ENCODE measurements at places on chromosomes 2 and 18.

DNA sequence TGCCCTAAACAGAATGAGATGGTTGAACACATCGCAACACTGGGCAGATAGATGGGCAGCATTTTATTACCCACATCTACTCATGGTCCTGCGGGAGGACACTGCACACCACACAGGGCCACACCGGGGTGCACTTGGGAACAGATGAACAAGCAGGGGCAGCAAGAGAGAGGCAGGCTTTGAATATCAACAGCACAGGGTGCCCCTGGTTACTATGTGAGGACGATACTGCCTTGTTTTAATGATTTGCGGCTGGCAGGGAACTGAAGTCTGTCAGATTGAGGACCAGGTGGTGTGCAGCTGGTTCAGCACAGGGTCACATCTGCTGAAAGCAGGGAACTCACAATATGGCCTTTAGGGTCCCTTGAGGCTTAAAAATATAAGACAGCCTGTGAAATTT lies 195.7 kb downstream of the PIEZO2 start:
- no peak for DNase-seq

GRCh38 chr18:12102136-12102842 lies 8.6 kb downstream of the ANKRD62 start:
- DNase-seq: no peak

DNA sequence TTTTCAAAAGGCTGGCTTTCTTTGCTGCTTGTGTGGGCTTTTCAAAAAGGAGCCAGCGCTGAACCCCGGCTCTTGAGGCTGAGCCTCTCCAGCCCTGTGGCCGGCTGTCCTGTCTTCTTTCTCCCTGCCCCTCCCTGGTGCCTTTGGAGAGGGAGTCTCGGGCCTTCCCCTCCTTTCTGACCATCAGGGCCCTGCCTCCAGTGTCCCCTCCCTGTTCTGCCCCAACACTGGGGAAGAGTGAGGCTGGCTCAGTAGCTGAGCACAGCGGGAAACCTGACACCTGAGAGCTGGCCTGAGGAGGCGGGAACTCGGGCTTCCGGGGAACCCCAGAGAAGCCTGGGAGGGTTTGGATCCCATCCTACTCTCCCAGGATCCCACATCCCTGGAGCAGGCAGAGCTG lies 232.1 kb downstream of the LOXHD1 start:
- DNase-seq: no peak

- DNase-seq: no peak
These were observed 13.2 kb downstream of the SNORC start for GRCh38 chr2:232883116-232883721.

- DNase-seq: no peak
These were observed at the start of gene EFEMP1 for GRCh38 chr2:55923091-55923981. EFEMP1 (minus strand) TSS chr2:55923782; CDS start chr2:55922440, 1,342 bp downstream.

DNA sequence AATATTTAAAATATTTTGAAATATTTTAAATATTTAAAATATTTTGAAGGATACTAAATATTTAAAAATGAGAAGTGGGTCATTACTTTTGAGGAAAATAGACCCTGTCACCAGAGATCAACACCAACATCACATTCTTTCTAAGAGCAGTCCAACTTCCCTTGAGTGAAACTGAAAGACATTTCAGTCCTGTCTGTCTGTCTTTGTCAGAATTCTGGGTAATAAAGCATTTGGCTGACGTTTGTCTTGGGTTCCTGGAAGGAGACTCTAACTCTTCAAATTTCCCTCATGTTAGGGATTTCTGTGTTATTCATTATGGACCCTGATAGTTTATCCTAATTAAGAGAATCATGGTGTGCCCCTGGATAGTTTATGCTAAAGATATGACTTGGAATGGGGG lies 32.8 kb downstream of the TTC21B start:
- DNase-seq: no peak

GRCh38 chr2:60540074-60540473 lies 13.4 kb downstream of the BCL11A start:
- DNase-seq: no peak

DNA sequence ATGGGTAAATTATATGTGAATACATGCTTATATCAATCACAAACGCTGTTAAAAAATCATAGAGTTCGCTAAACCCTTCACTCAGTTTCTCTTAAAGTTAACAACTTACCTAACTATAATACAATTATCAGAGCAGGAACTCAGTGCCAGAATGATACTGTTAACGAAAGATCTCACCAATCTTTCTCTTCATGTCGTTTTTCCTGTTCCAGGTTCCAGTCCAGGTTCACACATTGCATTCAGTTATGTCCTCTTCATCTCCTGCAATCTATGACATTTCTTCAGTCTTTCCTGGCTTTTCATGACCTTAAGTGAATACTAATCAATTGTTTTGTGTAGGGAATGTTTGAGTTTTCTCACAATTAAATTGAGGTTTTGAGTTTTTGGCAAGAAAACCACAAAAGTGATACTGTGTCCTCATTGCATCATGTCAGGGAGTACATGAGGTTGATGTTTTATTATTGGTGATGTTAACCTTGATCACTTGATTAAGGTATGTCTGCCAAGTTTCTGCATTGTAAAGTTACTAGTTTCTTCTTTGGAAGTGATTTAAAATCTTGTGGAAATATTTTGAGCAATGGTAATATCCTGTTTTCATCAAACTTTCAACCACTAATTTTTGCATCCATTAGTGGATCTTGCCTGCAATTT lies 131.9 kb downstream of the ESCO1 start:
- no peak for DNase-seq

- DNase-seq: no peak
These were observed 254.1 kb upstream of the SMIM21 start for GRCh38 chr18:75681538-75682115.

- DNase-seq: no peak
These were observed 9.7 kb downstream of the STK39 start for GRCh38 chr2:168237741-168238140.

DNA sequence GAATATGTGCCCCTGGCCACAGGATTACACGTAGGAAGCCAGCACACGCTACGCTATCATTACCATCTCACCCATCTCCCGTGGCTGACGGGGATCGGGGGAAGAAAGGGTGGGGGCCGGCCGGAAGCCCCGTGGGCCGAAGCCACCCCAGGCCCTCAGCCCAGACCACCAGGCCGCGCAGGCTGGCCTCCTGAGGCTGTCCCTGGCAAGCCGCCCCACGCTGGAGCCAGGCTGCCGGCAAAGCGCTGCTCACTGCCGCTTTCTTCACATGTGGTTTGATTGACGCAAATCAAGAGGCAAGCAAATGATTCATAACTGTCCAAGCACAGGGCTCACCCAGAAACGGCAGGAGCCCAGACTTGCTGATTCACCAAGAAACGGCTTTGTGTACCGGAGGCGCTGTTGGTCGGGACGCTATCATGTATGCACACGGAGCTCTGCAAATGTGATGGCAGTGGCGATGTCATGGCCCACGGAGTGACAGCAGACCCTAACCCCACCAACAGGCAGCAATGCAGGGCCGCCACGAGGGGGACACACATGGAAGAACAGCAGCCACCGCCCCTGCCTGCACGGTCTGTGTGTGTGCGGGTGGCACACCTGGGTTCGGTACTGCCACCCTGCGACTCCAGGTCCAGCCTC lies 125.7 kb downstream of the HDAC4 start:
- no peak for DNase-seq

DNA sequence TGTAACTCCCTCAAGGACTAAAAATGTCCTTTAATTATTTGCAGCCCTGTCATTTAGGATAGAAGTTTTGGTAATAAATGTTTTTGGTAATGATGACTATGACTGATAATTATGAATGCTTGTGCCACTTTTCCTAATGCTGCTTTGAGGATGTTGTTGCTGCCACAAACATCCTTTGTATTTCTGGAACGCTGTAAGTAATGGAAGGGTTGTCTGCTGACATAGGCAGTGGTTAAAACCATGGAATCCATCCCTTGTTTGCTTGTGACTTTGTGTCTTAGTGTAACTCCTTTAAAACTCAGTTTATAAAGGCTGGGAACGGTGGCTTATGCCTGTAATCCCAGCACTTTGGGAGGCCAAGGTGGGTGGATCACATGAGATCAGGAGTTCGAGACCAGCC lies 19.8 kb upstream of the LPIN2 start:
- DNase-seq: no peak

GRCh38 chr2:230525682-230526081 lies 109.7 kb downstream of the SP100 start:
- DNase-seq: no peak

DNA sequence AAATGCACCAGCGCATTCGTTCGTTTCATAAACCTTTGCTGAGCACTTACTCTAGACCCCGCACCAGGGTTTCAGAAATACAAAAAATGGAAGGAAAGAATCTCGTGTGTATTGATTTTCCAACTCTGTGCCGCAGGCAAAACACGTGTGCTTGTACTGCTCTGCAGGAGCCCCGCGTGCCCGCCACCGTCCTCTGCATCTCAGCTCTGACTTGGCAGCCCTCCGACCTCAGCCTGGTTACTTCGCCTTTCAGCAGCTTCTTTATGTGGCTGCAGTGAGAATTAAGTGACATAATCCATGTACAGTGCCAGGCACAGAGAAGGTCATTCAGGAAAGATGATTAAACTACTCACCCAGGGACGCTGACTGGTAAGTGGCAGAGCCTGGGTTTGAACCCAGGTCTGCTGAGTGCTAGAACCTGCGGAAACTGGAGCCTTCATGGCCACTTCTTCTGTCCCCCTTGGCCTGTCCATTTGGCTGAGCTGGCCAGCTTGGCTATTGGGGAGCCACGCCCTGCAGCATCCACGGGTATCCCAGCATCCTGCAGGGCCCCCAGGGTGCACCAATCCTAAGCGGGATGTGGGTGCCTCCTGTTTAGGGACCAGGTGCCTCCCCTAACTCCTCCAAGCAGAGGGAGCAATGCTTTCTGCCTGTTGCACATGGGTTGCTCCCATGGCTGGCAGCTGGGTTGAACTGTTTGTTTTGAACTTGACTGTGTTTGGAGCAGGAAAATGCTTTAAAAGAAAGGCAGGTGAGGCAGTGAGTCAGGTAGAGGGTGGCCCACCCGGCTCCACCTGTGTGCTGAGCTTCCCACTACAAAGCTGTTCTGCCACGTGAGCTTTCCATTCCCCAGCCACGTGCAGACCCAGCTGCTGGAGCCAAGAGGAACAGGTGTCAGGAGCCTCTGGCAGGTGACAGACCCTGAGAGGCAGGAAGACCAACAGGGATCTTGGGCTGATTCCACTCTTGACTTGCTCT lies 34.3 kb downstream of the INHBB start:
- DNase-seq: no peak

- DNase-seq: no peak
These were observed 20.0 kb downstream of the AQP12A start for GRCh38 chr2:240711701-240712100.

DNA sequence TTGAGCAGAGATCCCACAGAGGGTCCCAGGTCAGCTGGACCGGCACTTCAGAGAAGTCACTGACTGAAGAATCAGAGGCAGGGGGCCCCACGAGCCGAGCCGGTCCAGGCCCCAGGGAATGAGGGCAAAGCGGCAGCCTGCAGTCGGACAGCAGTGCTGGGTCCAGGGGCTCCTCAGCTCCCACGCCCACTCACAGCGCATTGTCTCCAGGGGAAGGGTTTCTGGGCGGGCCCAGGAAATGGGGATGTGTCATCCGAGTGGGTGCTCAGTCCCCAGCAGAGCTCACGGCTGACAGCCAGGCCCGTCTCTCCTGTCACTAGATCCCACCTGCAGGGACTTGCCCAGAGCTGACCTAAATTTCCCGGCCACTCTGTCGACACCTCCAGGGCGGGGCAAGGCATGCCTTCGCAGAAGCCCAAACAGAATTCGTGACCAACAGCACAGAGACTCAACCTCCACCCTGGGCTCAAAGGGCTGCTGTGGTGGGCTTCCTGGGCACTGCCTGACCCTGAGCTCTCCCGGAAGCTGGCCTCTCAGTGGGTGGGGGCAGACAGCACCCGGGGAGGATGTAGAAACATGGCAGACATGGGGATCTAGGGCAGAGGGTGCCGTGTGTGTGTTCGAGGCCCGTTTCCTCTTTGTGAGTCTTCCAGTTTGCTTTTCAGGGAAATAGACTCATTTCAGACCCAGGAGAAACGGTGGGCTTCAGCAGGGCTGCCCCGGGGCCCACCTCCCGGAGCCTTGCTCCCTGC lies 42.1 kb upstream of the TAF1B start:
- no peak for DNase-seq

GRCh38 chr2:40752796-40753195 lies 300.9 kb upstream of the SLC8A1 start:
- DNase-seq: no peak

DNA sequence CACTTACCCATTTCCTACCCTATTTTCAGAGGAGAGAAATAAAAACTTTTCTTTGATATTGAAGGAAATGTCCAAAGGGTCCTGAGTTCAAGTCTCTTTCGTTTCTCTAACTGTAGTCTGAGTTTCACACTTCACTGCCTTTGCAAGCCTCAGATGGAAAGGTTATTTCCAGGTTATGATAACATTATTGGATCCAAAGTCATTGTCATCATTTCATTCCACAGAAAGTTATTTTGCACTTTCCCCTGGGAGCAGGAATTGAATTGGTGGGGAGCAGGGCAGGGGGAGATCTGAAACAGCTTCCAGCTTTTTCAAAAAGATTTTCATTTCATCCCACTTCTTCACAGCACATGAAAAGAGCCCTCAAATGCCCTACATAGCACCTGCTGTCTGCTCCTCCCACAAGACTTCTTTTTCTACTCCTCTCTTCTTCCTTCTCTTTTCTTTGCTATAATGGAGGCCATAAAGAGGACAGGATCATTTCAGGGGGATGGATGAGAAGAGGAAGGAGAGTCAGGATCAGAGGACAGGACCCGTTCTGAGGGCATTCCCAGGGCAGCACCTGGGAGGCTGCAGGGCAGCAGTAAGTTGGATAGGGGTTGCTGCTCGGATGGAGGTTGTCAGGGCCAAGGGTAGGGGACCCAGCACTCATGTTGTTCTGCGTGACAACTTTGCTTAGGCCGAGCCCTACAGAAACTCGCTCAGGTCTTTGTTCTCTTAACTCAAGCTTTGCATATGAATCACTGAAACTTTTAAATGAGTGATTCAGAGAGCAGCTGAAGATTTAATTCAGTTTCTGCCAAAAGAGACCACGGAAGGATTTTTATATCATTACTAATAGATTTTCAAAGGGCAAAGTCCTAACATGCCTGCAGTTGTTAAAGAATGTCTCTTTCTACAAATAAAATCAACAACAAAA lies 11.4 kb upstream of the GALNT5 start:
- no peak for DNase-seq

DNA sequence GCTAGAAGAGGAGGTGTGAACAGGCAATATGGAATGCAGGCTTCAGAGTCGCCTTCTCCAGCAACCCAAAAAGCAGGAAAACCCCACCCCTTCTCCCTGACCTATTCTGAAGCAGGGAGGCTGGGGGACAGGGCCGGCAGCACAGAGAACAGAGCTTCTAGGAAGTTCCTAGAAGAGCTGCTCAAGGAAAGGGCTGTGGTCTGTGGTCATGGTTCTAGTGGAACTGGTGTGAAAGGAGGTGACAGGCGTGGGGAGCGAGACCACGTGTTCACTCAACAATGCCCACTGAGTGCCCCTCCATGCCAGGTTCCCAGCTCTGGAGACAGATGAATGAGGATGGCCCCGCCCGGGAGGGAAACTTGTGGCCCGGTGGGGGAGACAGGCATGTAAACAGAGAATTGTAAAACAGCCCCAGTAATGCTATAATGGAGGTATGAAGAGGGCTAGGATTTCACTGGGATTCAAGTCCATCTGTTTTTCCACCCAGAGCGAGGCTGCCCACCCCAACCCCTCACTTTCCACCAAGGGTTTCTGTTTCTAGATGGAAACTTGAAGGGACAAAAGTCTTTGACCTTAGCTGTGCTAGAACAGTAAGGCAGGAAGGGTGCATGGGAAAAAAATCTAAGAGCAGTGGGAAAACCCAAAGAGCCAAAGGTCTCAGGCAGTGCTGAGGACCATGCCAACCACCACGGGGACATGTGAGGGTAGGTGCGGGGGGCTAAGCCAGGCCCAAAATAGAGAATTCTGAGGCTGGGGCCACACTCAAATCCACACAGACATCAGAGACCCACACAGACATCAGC lies 71.8 kb downstream of the TNS1 start:
- DNase-seq: no peak

- no peak for DNase-seq
These were observed 107.2 kb downstream of the COPS8 start for GRCh38 chr2:237192881-237193280.
